Stimulated activated CD4-positive, alpha-beta T cell treated with anti-CD3 and anti-CD28 coated beads, Interleukin-12 subunit alpha, Interleukin-12 subunit beta, amount 100 ng/mL, for 4 hours (primary cell): ENCODE measurements at places on chromosomes 16 and 17.

- DNase-seq = no peak
Measured at GRCh38 chr16:78323315-78323714, 223.9 kb downstream of the WWOX start.

DNA sequence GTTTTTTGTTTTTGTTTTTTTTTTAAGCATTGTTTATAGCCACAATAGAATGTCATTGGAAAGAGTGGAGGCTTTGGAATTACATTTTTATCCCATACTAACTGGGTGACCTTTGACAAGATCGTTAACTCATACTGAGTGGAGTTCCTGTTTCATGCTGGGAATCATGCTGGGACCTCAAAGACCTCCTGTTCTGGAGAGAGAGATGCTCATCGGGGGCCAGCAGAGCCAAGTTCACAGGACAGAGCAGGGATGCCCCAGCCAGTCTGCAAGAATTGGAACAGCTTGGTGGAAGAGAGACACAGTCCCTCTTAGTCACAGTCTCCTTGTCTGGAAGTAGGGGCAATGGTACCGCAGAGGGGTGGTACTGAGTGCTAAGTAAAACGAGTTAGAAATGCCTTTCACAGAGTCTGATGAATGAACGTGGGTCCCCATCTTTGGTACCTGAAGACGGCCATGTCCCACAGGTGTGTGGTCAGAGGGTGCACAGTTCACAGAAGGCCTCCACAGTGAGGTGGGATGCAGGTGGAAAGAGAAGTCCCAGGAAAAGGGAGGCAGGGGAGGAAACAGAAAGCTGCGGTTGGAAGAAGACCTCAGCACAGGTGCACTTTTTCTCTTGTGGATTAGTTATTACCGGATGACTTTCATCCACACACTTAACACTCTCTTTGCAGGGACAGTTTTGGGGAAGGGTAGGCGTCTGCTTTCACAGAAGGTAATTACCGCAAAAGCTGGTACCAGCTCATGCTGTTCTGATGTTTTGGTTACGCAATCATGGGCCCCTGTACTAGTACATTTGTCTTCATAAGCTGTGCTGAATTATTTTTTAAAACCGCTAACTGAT lies 147.8 kb downstream of the PRKCA start:
- DNase-seq = no peak

GRCh38 chr16:89417352-89417751 lies 73.0 kb downstream of the ANKRD11 start:
- no peak for DNase-seq

- DNase-seq = no peak
Measured at GRCh38 chr17:45958994-45959665, 39.9 kb upstream of the STH start.

DNA sequence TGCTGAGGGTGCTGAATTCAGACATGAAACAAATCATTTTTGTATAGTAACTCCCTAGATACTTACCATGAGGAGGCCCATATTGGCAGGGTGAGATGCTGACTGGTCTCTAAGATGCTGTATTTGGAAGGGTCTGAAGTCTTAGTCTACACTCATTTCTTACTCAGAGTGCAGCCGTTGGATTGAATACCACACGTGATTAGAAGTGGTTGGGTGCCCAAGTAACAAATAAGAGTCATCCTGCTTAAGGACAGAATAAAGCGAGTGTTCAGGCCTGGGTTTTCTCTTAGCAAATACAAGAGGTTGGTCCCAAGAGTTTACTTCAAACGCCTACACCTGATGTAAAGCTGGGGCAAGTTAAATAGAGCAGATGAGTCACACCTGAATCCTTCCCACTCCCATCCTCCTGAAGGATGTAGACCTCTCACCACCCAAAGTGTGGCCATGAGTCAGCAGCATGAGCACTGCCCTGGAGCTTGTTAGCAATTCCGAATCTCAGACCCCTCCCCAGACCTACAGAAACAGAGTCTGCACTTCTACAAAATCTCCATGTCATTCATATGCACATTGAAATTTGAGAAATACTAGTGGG lies 284.6 kb upstream of the CDH5 start:
- DNase-seq = no peak

- DNase-seq = no peak
Measured at GRCh38 chr17:78396441-78397337, 18.2 kb downstream of the PGS1 start.

GRCh38 chr16:19396555-19397011 lies 21.1 kb upstream of the TMC5 start:
- DNase-seq = no peak

DNA sequence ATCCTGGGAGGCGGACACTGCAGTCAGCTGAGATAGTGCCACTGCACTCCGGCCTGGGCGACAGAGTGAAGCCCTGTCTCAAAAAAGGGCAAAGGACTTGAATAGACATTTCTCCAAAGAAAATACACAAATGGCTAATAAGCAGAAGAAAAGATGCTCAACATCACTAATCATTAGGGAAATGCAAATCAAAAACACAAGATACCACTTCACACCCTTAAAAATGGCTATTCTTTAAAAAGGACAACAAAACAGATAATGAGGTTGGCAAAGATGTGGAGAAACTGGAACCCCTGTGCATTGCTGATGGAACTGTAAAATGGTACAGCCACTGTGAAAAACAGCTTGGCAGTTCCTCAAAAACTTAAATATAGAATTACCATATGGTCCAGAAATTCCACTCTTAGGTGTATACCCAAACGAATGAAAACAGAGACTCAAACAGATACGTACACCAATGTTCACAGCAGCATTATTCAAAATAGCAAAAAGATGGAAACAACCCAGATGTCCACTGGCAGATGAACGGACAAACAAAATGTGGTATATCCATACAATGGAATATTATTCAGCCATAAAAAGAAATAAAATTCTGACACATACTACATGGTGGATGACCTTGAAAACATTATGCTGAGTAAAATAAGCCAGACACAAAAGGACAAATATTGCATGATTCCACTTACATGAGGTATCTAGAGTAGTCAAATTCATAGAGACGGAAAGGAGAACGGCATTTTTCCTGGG lies 35.5 kb downstream of the BRIP1 start:
- DNase-seq = no peak

DNA sequence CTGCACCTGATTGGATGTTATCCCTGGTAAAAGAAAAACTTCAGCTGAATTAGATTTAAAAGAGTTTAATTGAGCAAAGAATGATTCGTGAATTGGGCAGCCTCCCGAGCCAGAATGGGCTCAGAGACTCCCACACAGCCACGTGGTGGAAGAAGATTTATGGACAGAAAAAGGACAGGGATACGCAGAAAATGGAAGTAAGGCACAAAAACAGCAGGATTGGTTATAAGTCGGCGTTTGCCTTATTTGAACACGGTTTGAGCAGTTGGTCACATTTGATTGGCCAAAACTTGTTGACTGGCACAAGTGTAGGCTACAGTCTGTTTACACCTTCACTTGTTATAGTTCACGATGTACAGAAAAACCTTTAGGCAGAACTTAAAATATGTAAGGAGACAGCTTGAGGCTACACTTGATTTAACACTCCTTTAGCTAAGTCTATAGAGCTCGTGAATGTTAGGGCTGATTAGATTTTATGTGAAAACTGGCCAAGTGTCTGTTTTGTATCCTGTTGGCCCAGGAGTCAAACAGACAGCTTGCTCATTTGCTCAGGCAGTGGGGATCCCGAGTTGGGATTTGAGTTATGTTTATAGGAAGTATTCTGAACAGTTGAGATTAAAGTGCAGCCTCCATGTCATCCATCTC lies 119.5 kb upstream of the SHISA6 start:
- DNase-seq = no peak

- DNase-seq = no peak
Measured at GRCh38 chr16:76946879-76947278, 244.1 kb upstream of the MON1B start.

DNA sequence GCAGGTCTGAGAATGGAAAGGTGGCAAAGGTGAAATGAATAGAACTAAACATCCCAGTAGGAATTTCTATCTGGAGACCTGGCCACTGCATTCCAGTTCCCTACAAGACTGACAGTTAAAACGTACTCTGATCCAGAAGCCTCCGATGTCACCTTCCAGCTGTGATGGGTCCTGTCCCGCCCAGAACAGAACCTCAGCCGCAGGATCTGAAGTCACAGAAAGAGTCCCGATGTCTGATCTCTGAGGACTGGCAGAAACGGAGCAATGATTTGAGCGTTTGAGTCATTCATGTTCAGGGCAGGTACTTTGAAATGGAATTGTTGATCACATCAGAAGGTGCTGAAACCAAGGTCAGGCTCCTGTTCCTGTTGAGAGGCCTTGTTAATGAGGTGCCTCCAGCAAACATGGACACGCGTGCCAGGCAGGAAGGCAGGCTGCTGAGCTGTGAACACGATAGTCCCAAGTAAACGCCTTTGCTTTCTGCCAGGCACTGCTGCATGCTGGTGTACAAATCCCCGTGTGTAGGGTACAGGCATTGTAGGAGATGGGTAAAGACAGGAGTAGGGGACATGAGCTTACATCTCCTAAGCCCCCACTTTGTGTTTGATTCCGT lies 61.4 kb downstream of the VAT1L start:
- DNase-seq = no peak

GRCh38 chr16:52451971-52452421 lies 94.9 kb downstream of the TOX3 start:
- DNase-seq = no peak

DNA sequence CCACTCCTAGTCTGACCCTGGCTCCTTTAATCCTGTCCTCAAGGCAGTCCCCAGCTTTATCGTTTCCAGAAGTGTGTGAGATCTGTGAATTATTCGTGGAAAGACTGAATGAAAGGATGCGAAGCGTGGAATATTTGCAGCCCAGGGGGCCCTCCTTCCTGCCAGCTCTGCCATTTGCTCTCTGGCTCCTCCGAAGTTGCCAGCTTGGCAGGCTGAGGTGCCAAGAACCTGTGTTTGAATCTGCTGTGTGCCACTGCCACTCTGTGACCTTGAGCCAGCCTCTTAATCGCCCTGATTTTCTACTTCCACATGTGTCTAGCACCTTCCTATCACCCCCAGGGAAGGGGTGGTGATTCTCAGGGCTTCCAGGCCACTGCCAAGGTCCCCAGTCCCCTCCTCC lies 10.8 kb downstream of the TBKBP1 start:
- no peak for DNase-seq

DNA sequence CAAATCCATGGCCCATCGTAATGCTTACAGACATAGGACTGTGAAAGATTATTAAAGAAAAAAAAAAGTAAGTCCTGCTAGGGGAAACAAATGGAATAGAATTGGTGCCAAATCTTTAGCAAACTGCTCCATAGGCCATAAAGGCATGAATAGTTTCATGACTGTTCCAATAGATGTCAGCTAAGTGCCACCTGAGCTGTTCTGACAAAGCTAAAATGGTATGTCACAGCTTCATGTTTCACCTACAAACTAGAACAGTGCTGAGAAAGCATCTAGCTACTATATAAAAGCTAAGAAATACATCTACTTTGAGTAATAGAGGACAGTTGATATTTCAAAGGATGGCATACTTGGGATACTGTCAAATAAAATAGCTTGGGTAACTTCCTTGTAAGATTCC lies 771.6 kb upstream of the CA10 start:
- DNase-seq = no peak

- no peak for DNase-seq
Measured at GRCh38 chr17:72634621-72635020, 457.9 kb downstream of the SLC39A11 start.

- DNase-seq = no peak
Measured at GRCh38 chr16:67346341-67346740, 19.7 kb downstream of the LRRC36 start.

DNA sequence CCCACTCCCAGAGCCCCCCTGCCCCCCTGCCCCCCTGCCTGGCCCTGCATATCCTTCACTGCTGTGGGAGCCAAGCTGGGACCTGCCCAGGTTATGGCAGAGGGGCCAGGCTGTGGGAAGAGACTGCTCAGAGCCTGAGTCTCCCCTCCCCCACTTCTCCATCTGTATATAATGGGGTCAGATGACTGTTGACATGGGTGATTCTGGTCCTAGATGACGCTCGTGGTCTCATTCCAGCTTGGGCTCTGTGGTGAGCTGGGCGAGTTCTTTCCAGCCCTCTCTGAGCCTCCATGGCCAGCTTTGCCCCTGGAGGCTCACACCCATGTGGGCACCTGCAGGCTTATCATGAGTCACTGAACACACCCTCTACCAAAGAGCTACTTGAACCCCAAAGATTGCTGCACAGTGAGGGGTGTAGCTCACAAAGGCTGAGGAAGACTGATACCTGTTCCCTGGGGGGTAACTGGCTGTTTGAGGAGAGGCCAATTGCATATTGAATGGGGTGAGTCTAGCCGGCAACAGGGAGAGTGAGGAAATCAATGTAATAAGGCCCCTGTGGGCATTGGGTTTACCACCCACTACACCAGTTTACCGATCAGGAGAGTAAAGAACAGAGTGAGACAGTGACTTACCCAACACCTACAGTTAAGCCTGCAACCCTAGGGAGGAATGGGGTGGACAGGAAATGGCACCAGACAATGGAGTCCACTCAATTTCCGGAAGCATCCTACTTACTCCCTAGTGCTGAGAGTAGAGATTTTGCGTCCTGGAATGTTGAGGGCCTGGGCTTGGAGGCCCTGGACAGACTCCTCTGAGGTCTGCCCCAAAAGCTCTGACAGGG lies 4.2 kb upstream of the SREBF1 start:
- no peak for DNase-seq

DNA sequence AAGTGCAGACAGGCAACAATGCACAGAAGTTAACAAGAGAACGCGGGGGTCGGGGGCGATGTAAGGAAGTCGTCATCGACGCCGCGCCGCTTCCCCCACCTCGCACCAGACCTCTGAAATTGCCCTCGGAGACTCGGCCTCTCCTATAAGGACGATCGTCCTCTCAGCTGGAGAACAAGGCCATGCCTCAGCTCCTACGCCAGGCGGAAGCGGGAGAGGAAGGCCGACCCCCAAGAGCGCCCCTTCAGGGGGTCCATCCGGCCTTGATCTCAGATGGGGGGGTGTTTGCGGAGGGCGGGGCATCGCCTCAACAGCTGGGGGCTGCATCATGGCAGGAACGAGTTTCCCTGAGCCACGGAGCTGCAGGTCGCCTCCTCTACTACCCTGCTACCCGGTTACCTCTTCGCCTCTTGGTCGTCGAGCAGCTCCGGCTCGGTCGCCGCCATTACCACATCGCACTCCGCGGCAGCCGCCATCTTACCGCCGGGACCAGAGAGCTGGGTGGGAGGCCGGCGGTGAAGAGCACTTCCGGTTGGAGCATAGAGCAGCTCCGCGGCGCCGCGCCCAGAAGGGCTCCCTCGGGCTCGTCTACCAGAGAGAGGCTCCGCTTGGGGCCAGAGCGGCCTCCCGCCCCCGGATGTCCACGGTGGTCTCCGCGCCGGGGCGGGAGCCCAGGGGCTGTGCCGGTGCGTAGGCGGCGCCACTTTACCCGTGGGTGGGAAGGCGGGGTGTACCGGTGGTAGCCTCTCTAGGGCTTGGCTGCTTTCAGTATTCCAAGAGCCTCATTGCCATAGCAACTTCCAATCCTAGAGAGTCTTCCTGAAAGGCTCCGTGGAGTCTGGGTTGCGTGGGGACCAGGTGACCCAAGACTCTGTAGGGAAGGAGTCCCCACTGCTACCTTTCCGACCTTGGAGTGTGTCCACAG lies at the start of gene DNAJC7:
Gene DNAJC7 (minus strand): TSS at position 499 of the 925 bp plus-strand sequence. CDS start 23 bp downstream, at position 476.
- DNase-seq = peak; percentile 82

DNA sequence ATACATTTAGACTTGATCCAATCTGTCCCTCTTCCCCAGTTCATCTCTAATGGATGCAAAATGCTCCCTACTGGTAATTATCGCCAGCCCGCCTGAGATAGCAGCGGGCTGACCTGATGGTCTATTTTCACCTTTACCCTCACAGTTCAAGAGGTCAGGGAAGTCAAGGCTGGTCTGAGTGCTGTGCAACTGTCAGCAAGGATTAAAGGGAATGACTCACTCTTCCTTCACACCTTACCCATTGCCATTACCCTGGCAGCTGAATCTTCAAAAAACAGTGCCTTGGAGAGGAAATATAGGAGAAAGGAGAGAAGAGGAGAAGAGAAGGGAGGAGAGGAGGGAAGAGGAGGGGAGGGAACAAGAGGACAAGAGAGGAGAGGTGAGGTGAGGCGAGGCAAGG lies 36.3 kb downstream of the GRB7 start:
- DNase-seq = no peak
